ENCODE measurements at places on chromosomes 7 and 10.

DNA sequence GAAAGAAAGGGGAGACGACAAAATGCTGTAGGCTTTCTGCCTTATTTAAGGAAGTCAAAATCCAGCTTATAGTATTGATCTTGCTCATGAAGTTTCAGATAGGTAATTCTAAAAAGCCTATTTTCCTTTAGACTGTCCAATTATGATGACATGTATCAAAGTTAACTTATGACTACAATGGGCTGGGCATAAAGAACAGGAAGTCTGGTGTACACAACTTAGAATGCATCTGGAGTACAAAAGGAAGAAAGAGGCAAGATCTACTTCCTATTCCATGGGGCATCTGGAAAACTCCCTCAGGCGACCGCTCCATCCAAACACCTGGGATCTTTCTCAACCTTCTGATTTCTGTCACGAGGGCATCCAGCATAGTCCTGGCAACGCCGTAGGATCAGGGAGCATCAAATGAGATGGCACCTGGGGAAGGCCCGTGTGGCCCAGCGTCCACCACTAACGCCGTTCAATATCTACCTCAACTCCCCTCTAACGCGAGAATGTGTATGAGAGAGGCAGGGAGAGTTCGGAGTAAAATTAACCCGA lies 512 bp downstream of the FAM24B start:
- DNase-seq = no peak

- DNase-seq = no peak
Observed at GRCh38 chr10:99875473-99875872, 93.0 kb downstream of the ABCC2 start.

DNA sequence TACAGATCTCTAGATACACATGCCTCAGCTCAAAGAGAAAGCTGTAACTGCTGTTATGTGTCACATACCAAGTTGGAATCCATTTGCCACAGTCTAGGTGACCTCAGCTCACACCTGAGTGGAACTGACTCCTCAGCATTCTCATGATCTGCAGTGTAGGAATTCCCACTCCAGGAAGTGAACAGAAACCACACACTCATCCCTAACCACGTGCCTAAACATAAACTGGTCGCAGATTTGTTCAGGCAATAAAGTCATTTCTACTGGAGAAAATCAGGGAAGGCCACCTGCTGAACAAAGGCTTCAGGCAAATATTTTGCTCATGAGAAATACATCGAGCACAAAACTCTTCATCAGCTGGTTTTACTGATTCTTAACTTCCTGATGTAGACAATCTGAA lies 23.0 kb upstream of the ZMYND11 start:
- no peak for DNase-seq

- no peak for DNase-seq
Observed at GRCh38 chr7:132871419-132871818, 210.5 kb downstream of the CHCHD3 start.

DNA sequence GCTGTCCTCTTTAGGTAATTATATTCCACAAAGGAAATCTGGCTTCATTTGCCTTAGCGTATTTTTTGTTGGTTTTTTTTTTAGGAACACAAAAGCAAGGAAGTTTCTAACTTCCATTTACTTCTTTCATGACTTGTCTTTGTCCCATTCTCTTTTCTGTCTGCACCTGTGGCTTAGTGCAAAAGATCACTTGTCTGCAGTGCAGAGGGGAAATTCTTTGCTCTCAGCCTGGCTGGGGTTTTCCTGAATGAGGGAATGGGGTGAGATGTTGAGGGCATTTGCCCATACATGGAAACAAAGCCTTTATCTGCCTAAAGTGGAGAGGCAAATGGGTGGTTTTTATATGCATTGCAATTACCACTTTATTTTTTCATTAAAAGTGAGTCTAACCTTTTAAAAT lies 361.1 kb upstream of the IGFBP3 start:
- no peak for DNase-seq

- no peak for DNase-seq
Observed at GRCh38 chr7:45394117-45394708, 180.0 kb upstream of the ADCY1 start.

- no peak for DNase-seq
Observed at GRCh38 chr10:17865351-17865750, 56.2 kb downstream of the MRC1 start.

DNA sequence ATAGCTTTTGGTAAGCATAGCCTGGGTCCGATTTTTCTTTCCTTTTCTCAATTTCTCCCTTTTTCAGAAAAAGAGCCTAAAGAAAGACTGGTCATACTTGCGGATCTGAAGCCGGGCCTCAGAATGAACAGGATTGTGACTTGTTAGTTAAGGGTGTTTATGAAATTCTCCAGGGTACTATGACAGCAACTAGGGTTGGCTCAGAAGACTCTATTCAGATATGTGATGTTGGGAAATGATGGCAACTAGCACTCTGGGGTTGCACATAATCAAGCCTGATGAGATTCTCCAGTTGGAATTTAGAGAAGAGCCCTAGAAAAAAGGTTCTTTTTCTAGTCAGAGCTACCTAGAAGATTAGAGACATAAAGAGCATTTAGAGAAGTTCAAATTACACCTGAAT lies 352.4 kb upstream of the POM121L12 start:
- no peak for DNase-seq
